ENCODE measurements at places on chromosomes 4 and X.

DNA sequence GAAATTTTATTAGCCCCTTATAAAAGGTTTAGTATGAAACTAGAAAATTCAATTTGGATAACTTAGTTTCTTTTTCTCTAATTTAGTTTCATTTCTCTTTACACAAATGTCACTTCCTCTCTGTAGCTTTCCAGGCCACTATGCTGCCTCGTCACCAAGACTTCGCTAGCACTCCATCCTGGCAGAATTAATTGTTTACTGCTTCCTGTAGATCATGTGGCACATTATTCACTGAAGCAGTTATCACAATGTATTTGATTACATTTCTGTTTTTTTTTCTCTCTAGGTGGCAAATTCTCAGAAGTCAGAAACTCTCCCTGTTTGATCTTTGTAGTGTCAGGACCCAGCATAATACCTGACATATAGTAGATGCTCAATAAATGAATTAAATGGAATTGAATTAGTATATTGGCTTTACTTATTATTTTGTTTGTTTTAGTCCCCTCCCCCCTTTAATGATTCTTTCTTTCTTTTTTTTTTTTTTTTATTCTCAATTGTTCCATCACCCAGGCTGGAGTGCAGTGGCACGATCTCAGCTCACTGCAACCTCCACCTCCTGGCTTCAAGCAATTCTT, 9.3 kb upstream of the SAT1 start:
- DNase-seq, result no peak

DNA sequence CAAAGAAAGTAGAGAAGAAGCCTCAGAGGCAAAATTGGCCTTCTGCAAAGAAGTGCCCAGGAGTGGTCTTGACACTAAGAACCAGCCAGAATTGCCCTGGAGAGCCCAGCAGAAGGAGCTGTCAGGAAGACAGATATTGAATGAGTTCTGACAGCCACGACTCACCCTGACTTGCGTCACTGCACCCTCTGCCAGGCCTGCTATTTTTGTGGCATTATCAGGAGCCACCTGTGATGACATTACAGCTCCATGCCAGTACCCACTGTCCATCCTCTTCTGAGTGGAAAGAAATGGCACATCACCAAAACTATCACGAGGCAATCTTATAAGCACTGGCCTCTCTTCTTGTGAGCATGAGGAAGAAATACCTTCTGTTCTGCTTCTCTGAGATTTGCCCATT, 67.7 kb downstream of the SMIM20 start:
- DNase-seq, result no peak

DNA sequence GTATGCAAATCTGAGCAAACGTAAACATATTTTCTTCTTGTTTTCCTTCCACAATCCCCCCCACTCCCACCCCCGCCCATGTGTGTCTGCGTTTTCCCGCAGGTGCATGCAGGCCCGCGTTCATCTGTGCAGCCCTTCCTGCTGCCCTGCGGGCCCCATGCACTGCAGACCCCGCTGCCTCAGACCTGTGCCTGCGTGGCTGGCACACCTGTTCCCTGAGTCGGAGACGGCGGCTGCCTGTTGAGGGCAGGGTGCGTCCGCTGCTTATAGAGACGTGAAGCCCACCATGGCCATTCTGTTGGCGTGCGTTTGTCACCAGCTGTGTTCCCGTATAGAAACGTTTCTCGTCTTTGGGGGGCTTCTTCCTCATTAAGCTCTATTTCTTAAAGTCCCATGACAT, 51.5 kb downstream of the PCGF3 start:
- no peak for DNase-seq

GRCh38 chrX:100695991-100696390, 35.9 kb downstream of the SYTL4 start:
- DNase-seq, result no peak

GRCh38 chr4:11599064-11599463, 170.4 kb upstream of the HS3ST1 start:
- DNase-seq, result no peak

DNA sequence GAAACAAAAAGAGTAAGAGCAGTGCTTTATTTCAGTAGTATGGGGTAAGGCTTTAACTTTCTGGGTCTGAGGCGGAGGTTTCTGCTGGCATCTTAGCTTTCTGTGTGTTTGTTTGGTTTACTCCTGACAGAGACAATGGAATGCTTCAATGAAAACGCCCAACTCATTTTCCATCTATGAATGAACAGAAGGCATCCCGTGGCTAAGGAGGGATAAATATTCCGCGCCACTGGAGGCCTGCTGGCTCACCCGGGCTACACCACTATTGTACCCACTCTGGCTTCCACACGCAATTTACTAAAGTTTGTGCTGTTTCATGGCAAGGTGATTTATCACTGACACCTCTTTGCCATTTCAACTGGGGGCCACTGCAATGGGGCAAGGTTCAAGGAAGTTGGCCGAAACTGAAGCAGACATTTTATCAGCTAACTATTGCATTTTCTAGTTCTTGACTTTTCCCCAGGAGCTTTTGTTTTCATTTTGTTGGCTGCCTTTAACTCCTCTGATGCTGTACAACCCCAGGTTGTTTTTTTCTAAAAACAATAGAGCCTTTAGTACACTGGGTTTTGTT, 32.8 kb upstream of the PPARGC1A start:
- no peak for DNase-seq

DNA sequence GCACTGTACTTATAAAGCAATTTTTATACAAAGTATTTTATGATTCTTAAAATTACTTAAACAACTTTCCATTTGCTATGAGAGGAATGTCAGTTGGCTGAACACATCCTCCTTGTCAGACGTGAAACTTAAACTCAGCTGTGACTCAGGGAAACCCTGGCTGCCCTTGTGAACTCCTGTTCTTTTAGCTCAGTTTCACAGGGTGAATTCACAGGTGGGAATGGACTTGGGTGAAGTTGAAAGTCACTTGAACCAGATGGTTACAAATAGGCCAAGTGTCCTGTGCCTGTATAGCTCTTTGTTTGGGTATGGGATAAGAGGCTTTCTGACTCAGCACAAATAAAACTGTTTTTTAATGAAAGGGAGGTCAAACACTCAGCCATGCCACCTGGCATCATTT, 67.4 kb upstream of the FAM47B start:
- no peak for DNase-seq

DNA sequence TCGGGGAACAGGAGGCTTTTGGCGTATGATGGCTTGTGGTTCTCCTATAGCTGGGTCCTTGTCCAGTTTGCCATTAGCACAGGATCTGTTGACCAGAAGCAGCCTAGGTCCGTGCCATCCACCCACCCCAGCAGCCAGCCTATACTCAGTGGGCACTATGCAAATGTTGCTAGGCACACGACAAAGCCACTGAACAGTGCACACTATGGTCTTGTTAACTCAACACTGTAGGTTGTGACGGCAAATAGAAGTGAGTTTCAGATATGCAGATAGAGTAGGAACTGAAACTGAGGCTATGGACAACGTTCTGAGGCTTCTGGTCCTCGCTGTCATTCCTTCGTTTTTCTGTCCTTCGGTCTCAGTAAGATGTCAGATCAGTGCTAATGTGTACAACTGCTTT, 541.3 kb upstream of the TENM3 start:
- no peak for DNase-seq

- no peak for DNase-seq
Measured at GRCh38 chr4:24703298-24703697, 92.1 kb upstream of the SOD3 start.

DNA sequence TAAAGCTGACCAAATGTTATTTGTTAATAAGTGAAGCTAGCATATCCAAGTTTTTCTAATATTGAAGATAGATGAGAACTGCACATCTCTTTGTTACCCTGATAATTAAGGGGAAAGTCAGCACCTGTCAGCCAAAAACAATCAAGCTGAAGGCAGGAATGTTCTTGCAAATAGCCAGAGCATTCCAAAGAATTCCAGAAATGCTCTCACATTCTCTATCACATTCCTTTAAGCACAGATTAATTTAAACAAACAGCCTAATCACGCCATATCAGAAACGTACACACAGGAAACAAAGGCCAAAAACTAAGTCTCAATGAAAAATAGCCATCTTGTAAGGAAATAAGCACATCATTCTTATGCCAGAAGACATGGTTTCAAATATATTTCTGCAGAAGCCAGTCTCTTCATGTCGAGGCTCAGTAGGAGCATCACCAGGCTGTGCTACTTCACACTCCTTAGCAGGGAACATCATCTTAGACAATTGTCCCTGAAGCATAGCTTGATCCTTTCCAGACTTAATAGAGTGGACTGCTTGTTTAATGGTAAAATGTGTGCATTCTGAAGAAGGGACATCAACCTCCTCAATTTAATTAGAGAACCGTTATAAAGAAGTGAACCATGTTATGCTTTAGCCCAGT, 252.9 kb upstream of the TTC29 start:
- DNase-seq, result no peak

DNA sequence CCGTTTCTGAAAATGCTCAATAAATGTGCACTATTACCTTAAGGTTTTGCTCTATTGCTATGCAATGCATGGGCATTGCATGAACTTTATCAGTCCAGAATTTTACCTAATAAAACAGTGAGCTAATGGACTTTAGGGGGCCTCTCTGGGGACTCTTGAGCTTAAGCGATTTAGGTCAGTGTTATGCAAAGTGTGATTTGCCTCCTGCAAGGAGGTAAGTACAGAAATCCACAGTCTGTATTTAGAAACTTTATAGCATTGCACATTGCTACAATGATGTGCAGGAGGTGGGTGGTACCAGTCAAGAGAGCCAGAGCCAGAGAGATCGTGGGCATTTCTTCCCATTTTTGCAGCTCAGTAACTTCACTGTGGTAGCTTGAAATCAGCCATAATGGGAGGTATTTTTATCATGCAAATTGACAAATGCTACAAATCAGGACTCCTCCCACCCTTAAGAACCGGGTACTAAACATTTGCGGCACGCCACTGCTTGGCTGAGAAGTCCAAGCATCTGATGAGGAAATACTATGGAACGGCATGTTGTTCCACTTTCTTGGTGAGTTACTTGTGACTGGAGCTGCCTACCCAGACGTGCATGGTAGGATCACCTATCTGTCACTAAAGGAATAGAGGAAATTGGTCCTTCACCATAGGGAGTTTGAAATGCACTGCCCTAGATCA, 174.6 kb upstream of the PGRMC2 start:
- no peak for DNase-seq

GRCh38 chr4:147057611-147058190, 112.0 kb upstream of the TTC29 start:
- no peak for DNase-seq

GRCh38 chr4:30460818-30461217, 259.4 kb upstream of the PCDH7 start:
- no peak for DNase-seq

GRCh38 chr4:56466910-56467283, 520 bp upstream of the SRP72 start:
- DNase-seq, result peak; percentile 30

DNA sequence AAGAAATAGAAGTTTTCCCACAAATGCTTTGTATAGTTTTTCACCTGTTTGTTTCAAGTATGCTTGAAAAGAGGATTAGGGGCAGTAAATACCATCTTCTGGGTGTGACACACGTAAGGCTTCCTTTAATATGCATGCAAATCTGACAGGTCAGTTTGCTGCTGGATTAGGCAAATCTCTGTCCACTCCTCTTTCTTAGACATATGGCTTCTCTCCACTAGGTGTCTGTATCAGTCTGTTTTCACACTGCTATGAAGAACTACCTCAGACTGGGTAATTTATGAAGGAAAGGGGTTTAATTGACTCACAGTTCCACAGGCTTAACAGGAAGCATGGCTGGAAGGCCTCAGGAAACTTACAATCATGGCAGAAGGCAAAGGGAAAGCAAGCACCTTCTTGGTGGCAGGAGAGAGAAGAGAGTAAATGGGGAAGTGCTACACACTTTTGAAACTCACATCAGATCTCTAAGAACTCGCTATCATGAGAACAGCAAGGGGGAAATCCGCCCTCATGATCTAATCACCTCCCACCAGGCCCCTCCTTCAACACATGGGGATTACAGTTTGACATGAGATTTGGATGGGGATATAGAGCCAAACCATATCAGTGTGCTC, 66.9 kb downstream of the TAB3 start:
- DNase-seq, result no peak

GRCh38 chr4:6275898-6276806, 6.5 kb downstream of the WFS1 start:
- DNase-seq, result no peak

DNA sequence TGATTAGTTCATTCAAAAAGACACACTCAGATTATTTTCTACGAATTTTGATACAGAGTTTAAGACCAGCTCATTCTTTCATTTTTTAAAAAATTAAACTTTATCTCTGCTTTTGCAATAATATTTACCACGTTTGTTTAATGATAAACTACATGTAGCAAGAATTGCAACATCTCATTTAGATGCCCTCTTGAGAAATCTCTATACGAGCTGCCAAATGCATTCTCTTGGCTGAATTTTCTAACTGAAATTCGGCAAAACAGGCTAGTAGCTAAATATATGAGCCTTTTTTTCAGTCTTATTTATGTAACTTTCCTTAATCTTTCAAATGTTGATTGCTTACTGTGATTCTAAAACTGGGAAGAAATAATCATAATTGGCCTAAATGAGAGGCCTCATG, 2.1 kb upstream of the GC start:
- DNase-seq, result no peak

- peak; percentile 96 for DNase-seq
Measured at GRCh38 chr4:77075869-77076799, at the start of gene CCNI. Gene CCNI (minus strand): TSS chr4:77075989. CDS start chr4:77066362, 9,627 bp downstream.

DNA sequence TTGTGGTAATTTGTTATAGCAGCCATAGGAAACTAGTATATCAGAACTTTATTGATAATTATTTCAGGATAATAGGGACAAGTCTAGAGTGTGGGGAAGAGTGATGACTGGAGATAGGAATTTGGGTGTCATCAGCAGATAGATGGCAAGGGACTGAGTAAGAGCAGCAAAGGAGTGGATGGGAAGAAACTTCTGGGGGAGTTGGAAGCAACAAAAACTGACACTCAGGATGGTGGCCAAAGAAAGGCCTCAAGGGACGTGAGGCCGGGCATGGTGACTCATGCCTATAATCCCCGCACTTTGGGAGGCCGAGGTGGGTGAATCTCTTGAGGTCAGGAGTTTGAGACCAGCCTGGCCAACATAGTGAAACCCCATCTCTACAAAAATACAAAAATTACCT, 9.1 kb upstream of the SLC25A5 start:
- DNase-seq, result no peak

GRCh38 chrX:39795605-39796004, 302.2 kb downstream of the BCOR start:
- DNase-seq, result no peak

DNA sequence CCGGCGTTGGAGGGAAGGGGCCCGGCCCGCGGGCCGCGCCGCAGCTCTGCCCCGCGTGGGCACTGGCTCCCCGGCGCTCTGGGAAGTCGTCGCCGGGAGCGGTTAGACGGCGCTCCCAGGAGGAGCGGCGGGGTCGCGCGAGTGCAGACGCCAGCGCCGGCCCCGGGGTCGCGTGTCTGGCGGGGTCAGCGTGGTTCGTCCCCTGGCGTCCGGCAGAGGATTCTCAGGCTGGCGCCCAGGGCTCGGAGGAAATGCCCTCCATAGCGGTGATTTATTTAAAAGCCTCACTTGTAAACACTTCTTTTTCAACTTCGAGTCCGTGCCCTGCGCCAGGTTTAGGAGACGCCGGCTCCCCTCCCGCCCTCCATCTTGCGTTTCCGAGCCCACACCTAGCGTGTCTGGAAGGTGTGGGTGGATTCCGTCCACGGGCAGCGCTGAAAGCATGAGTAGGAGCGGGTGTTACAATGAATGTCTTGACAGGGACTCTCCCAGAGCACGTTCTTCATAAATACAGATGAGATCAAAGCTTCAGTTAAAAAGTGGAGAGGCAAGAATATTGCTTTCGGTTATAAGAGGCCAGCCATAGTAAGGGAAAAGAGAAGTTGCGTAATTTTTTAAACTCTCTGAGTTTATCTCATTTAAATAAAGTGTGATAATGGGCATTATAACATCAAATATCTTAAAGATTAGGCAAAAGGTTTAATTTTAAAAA, 692 bp downstream of the FAM241A start:
- DNase-seq, result peak; percentile 75

All from D341Med (cell line).